ENCODE measurements at places on chromosomes 2 and 18. TPM values are rescaled to one million over a fixed set of nuclear protein-coding genes. Genes with fewer than 3 reads are reported as not detected.

Gene PID1
- not detected for total RNA-seq

Gene NPAS2
- total RNA-seq = 70.1 TPM

Gene AGXT
- not detected for total RNA-seq

Gene TRIM43
- total RNA-seq = not detected

Gene ELOA2
- not detected for total RNA-seq

Gene RNU2-63P
- 6.9 TPM for total RNA-seq

- H3K27ac ChIP-seq = no peak overlapping the region
- H3K4me1 ChIP-seq = no peaks in the 10 kb centered on the region
- peaks cover 2% of the 10 kb centered on the region for H3K27me3 ChIP-seq
- no peak for DNase-seq
Measured at GRCh38 chr2:105455488-105456003, 56.7 kb upstream of the FHL2 start.

Gene IL36RN
- not detected for total RNA-seq

Gene ZC3H8
- 6.1 TPM for total RNA-seq

Gene TFCP2L1
- 1.7 TPM for total RNA-seq

DNA sequence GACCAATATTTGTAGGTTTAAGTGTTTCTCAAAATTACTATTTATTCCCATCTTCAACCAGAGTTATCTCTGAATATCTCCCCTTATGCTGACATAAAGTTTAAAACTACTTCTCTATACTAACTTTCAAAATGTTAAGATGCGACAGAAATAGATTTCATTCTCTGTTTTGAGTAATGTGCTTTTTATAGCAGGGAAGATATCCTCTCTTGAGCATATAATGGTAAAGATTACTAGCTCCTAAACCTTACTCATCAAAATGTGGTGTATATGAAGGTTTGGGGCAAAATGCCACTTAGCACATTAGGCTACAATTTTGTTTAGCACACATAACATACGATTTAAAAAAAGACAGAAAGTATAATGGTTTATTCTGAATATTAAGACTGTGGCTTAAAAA lies 54.4 kb downstream of the CWC22 start:
- H3K4me1 ChIP-seq = no peaks in the 10 kb centered on the region
- H3K36me3 ChIP-seq = peaks cover 8% of the 10 kb centered on the region
- no peak overlapping the region for H3K27ac ChIP-seq
- no peak overlapping the region for H3K4me3 ChIP-seq

DNA sequence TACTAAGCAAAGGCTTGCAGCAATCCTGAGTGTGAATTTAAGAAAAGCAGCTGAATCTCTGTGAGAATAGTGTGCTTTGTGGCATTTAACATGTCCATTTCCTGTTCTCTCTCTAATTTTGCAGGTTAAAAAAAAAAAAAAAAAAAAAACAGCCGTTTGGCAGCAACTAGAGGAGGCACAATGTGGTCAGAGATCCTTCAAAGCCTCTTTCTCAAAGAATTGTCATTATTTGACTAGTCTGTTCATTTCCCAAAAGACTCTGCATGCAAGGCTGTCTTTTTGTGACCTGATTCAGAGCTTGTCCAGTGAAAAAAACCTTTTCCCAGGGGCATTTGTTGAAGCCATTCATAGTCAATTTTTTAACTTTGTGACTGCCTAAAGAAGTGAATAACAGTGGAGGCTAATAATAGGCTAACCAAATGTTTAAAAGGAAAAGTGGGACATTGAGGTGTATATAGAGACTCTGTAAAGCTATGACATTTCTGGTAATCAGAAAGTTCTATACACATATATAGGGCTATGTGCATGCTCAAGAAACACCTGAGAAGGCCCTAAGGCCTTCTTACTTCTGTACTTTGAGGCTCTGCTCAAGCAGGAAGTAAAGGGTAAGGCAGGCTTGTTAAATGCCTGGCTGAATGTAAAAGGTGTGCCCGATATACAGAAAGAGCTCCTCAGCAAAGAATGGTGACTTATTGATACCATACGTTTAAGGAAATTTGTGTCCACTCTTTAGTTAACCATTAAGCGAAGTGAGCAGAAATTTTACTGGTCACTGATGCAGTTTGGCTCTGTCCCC lies 289.6 kb upstream of the RAB6C start:
- DNase-seq = no peak
- no peak overlapping the region for H3K27ac ChIP-seq
- no peak overlapping the region for H3K4me3 ChIP-seq
- no peaks in the 10 kb centered on the region for H3K27me3 ChIP-seq

Gene KRTCAP3
- total RNA-seq = 4.6 TPM

- no peak overlapping the region for H3K4me3 ChIP-seq
- peaks cover 27% of the 10 kb centered on the region for H3K4me1 ChIP-seq
- H3K36me3 ChIP-seq = no peaks in the 10 kb centered on the region
- no peak overlapping the region for H3K27ac ChIP-seq
- no peak for DNase-seq
Measured at GRCh38 chr18:25817546-25818237, 272.7 kb downstream of the SS18 start.

Measured in endothelial cell (in vitro differentiated cells).